ENCODE measurements at places on chromosomes 11 and 22.

GRCh38 chr11:64447831-64448598 lies 89.1 kb downstream of the RPS6KA4 start:
- DNase-seq: no peak

- DNase-seq: no peak
These were observed 21.3 kb downstream of the GRIK4 start for GRCh38 chr11:120532832-120533196.

- DNase-seq: no peak
These were observed 9.6 kb upstream of the CCDC89 start for GRCh38 chr11:85695546-85695945.

DNA sequence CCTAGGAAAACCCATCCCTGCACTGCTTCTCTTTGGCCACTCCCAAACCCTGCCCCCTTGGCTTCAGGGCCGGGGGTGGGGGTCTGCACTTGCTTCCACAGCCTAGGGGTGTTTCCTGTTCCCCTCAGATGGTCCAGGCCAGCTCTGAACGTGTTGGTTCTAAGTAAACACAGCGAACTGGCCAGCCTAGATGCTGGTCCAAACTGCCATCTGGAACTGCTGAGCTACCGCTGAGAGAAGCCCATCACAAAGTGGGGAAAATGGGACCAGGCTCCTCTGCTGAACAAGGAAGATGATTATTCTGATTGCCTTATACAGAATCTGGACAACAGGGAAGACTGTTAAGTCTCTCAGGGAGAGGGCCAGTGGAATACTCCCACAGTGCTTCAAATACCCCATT lies 23.5 kb upstream of the YPEL1 start:
- no peak for DNase-seq

GRCh38 chr22:41445129-41446056 lies 1.2 kb downstream of the TOB2 start:
- no peak for DNase-seq

- DNase-seq: no peak
These were observed 104.8 kb downstream of the ARHGAP42 start for GRCh38 chr11:100791860-100792259.

DNA sequence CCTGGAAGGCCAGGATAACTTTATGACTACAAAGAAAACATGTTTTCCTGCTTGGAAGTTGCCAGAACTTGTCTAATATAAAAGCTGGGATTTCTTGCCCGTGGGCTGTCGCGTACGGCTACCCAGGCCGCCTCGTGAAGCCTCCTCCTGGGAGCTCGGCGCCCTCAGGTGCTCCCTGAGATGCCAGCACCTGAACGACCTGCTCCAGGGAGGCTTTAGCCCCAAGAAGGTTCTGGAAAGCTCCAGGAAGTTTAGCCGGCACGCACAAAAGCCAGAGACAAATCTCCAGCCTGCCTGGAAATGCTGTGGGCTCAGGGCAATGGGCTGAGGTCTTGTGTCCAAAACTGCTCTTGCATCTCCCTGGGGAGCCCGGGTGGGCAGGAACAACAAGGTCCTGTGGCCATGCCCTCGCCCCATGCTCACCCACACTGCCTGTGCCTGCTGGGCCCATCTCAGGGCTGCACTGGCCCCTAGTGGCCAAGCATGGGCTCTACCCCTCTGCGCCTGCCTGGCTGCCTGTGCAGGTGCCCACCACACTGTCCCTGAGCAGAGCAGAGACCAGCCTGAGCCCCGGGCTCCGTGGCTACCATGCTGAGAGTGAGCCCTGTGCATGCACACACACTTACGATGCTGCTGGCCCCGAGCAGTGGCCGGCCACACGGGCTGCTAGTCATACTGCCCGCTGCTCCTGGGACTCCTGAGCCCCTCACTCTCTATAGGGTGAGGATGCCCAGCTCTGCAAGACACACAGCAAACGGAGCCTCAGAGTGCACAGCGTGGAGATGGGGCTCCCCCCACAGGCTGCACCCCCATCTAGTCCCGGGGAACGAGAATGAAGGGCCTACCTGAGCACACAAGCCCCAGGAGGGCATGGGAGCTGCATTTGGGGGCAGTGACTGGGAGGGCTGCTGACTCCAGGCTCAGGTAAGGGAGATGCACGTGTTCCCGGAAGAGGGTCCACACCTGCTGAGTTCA lies 4.9 kb upstream of the CELSR1 start:
- peak; percentile 71 for DNase-seq

GRCh38 chr11:64128255-64129006 lies 37.5 kb downstream of the MACROD1 start:
- DNase-seq: no peak

- DNase-seq: no peak
These were observed 26.9 kb downstream of the RASD2 start for GRCh38 chr22:35567351-35568141.

DNA sequence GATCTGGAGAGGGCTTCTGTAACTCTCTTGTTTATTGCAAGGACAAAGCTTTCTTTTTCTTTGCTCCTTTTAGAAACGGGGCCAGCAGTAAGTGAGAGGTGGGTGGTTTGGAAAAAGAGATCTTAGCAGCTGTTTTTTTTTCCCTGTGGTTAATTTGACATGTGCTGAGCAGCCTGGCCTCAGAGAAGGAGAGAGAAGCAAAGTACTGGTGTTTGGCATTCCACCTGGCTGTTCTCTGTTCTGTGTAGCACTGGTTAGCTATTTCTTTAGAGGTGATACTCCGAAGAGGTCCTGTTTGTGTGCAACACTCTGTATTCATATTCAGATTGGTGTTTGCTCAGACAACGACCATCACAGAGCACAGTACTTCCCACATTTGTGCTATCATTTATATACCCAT lies 80.8 kb upstream of the SORL1-AS1 start:
- no peak for DNase-seq

GRCh38 chr11:119447664-119448242 lies 24.8 kb upstream of the THY1 start:
- DNase-seq: no peak

GRCh38 chr22:47533961-47534803 lies 771.7 kb downstream of the TBC1D22A start:
- no peak for DNase-seq

GRCh38 chr11:57641011-57641807 lies 8.5 kb downstream of the YPEL4 start:
- DNase-seq: peak; percentile 47

DNA sequence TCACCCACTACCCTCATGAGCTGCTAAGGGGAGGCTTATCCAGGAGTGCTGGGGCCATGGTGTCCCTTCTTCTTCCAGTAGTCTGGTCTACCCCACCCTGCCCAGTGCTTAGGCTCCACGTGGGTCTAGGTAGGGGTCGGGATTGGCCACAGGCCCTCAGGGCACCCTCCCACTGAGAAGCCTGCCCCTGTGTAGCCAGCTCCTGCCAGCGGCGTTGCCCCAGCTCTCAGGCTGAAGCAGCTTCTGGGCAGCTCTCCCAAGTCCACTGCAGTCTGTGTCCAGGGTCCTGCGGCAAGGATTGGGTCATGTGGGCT lies 24.0 kb upstream of the RIC3 start:
- no peak for DNase-seq

DNA sequence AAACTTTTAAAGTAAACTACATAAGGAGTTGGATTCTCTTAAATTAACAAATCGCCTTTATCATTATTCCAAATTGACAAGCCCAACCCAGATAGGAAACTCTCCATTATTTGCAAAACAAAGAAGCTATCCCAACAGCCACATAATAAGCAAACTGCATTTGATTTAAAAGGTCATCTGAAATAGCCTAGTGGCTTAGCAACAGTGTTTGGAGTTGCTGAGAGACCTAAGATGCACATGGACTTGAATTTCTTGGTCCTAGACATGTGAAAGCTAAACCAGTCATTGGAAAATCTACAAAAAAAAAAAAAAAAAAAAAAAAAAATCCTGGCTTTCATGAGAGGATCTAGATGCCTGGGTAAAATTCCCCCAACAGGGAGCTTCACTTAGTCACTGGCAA lies 69.5 kb downstream of the PRCP start:
- DNase-seq: no peak
